Uterus (tissue), 4 donors: ENCODE measurements at places on chromosomes 2 and 18.

DNA sequence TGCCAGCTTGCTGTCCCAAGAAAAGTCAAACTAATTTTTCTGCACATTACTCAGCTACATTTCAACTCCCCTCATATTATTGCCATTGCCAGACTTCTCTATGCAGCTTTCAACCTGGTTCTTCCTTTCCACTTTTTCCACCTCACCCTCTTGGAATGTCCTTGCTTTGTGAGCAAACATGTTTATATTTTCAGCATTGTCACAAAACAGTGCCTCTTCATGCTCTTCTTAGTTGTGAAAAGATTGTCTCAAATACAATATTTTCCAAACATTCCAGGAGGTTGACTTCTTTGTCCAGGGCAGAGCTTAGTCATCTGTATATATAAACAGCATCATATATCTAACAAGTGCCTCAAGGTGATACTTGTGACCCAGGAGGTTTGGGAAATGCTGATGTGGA is 803.3 kb upstream of the CELF4 start:
- no peak for DNase-seq

GRCh38 chr18:74898965-74899364 is 301.3 kb downstream of the ZNF407 start:
- no peak for DNase-seq

DNA sequence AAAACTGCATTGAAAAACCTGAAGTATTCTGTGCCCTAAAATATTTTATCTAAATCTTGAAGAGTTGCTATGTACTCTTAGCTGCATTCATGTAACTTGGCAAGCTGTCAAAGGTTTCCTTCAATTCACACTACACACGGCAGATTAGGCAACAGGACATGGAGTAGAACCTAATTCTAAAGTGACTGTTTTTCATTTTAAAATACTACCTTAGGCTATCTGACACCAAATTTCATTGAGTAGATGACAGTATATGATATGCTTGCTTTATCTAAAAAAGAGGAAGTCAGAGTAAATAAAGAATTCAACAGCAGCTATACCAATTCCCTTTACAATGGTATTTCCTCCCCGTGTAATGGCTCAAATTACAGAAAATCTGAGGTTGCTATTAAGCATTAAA is 45.4 kb downstream of the EXOC6B start:
- no peak for DNase-seq

DNA sequence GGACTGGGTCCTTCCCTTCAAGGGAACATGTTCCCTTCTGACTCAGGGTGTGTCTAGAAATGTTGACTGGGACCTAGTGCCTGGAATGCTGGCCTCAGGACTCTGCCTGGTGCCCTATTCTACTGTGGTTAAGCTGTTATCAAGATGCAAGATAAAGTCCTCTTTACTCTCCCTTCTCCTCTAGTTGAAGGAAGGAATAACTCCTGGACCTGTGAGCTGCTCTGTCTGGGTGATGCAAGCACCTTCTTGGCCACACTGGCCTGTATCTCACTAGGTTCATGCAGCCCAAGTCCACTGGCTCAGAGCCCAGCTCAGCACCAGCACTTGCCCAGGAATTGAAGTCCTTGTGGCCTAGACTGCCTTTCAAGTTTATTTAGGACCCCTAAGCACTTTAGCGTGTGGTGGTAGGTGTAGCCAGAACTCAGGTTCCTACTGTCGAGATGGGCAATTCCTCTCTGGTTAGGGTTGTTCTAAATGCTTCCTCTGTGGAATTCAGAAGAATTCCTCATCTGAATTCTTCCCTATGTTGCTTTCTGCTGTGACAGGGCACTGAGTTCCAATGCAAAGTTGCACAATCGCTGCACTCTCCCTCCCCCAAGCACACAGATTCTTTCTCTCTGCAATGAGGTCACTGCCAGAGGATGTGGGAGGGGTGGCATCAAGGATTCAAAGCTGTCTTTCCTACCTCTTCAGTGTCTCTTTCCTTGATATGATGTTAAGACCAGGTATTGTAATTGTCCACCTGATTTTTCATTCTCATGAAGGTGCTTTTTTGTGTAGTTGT is 54.7 kb downstream of the VWC2L start:
- no peak for DNase-seq

DNA sequence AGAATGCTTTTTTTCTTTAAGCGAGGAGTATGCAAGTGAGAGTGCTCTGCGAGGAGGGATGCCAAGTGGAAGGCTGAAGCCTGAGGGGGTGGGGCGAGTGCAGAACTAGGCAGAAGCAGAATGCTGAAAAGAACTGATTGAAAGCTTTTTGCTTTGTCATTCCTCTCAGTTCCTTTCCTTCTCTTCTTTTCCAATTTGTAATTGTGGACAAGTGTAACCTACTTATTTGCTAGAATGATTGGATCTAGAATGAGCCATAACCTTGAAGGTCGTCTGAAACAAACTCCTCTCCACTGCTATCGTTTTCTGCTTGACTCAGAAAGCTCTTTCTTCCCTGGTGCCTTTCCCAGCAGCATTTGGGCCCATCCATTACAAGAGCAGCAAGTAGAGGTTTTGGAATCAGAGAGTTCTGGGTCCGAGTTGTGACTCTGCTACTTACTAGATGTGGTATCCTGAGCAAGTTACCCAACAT is 115.3 kb downstream of the METTL8 start:
- no peak for DNase-seq

- DNase-seq = no peak
Measured at GRCh38 chr18:261398-262073, 6.3 kb downstream of the THOC1 start.

DNA sequence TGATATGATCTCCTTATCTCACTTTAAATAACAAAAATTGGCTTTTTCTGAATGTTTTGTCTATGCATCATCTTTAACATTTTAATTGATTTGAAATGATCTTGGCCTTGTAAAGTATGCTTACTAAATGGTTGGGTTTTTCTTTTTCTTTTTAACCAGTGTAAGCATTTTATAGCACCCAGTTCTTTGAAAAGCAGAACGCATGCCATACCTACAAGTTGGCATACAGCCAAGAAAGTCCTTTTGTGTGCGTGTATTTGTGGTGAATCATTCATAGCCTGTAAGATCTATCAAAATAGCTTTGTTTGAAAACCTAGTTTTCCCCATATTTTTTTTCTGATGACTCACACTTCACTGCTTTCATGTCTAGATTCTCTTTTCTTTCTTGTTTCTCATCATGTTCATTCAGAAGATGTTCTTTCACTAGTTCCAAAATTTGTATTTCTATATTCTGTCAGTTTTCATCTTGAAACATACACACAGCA is 4.1 kb upstream of the VRK2 start:
- DNase-seq = no peak

GRCh38 chr2:67457699-67458098 is 60.6 kb downstream of the ETAA1 start:
- no peak for DNase-seq

DNA sequence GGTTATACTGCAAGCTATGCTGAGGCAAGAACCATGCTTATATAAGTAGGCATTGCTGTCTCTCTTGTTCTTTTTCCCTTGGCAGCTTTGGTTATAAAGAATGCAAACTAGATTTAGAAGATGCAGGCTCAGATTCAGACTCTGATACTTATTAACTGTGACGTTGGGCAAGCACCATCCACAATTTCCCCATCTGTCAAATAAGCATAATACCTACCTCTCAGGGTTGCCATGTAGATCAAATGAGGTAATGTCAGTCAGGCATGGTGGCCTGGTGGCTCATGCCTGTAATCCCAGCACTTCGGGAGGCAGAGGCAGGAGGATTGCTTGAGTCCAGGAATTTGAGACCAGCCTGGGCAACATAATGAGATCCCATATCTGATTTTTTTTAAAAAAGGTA is 21.7 kb downstream of the ITGAV start:
- DNase-seq = no peak
